ENCODE measurements at places on chromosomes 1 and 21. TPM values are rescaled to one million over a fixed set of nuclear protein-coding genes. Genes with fewer than 3 reads are reported as not detected.

GRCh38 chr1:202858331-202858730 lies 30.6 kb downstream of the RABIF start:
- DNase-seq = no peak

DNA sequence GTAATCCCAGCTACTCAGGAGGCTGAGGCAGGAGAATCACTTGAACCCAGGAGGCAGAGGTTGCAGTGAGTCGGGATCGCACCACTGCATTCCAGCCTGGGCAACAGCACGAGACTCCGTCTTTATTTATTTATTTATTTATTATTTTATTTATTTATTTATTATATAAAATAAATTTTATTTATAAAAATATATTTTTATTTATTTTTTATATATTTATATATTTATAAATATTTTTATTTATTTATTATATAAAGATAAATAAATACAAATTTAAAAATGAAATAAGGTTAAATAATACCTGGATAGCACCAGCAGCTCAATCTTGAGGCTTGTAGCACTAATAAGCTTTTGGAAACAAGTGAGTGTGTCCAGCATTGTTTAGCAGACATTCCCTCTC lies 40.9 kb upstream of the SIM2 start:
- no peak for DNase-seq

DNA sequence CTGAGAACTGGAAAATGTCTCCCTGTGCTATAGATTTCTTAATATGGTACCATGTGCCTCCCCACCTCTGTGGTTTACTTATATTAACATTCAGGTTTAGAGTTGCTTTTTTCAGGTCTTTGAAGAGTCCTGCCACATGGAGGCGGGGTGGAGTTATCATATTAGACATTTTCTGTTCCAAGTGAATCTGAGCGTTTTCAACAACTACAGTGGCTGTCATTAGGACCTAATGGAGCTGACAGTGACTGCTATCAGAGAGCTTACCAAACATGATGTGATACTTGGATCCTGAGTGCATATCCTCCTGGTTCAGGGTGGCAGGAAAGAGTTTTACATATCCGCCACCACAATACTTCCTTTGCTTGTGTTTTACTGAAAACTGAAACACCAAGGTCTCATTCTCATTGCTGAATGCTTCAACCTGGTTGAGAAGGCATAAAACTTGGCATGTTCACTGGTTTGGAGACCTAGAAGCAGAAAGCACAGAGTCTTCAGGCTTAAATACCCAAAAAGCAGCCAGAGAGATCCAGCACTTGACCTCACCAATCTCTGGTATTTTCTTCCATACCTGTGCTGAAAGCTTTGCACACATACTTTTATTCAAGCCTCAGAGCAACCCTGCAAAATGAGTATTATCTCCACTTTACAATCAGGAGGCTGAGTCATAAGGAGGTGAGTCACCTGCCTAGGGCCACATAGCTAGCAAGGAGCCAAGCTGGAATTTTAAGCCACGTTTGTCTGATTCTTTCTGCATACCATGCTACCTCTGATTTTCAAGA lies 47.4 kb upstream of the OSBPL9 start:
- no peak for DNase-seq

Gene CD247
- 133 TPM for total RNA-seq

DNA sequence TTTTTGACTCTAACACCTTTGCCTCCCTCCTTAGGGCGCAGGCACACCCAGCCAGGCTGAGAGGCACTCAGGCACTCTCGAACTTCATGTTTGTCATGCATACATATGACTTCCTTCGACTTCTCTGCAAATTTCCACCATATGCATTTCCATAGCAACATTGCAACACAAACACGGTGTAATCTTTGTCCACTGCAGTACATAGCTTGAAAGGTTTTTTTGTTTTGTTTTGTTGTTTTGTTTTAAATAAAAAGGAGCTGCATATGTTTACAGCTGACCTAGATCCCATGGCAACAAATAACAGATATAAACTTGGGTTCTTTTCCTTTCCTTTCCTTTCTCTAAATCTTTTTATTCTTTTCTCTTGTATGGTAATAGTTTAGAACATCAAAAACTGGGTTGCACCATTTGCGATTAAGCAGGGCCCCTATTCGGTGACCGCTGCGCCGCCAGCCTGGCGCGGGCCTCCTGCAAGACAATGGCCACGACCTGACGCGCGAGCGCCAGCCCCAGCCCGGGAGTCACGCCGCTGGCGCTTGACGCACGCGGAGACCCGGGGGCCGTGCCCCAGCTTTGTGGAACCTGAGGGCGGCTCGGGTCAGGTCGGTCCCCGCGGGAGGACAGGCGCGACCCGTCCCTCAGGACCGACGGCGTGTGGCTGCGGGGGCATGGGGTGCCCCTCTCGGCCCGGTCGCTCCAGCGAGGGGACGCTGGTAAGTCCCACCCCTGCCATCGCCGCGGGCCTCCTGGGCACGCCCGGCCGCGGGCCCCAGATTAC lies 35.2 kb downstream of the CCN1 start:
- DNase-seq = no peak

GRCh38 chr1:178973652-178974101 lies 52.0 kb upstream of the FAM20B start:
- DNase-seq = no peak

DNA sequence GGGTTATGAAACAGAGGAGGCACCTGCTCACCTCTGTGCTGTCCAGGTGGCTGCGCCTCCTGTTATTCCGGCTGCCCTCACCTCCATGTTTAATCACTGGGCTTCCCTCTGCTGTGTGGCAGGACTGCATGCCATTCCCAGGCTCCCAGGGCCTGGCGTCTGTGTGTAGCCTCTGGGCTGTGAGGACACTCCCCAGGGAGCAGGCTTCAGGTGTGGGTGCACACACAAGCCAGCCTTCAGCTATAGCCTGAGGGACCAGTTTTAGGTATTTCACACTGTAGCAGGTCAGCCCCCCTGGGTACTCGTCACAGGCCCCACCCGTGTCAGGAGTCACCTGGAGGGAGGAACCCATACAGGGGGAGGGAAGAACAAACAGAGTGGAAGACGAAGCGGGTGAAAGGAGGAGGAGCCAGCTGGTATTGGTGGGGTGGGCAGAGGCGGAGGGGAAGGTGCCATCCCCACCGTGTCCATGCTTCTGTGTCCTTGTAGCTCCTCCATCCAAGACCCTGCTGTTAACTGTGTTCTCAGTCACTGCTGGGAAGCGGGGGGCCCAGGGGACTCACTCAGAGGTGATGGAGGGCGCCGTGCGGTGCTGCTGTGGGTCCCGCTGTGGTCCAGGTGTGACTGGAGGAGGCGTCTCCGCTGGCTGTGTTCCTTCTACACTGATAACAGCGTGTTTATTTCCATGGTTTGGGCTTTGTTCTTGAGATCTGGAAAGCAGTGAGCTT lies 158.6 kb downstream of the PGBD5 start:
- no peak for DNase-seq

DNA sequence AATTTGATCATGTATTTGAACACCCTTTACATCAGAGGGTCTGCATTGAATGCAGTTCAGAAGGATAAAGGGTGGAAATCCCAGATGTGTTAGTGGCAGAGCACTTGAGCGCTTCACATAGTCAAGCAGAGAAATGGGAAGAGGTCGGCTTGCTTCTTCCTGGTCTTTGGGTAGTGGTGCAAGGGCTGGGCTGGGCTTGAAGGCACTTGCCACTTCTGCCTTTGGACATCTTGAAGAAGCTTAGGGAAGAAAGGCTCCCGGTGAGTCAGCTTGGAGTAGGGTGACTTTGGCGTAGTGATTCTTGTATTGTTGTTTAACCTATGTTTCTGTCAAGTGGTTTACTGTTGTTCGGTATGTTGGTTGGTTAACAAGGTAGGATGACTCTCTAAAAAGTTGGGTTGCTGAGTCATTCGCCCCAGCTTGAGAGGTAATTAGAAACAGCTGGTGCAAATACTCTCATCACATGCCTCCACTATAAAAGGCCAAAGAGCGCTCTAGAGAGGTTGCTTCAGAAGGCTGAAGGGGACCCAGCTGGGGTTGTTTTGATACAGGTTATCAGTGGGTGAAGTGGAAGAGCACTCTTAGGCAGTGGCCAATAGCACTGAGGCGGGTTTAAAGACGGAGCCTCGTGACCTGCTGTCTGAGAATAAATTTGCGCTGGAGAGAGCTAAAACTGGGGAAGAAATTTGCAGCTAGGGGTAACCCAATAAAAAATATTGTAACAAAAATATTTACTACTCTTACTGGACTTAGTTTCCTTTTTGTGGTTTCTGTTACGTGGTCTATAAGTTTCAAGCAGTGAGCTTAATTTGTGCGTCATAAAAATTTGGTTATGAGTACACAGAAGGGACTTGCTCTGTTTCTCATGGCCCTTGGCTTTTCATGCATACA lies 1.4 kb downstream of the BACH1 start:
- DNase-seq = peak; percentile 67

GRCh38 chr1:1279028-1279427 lies 1.2 kb upstream of the SCNN1D start:
- DNase-seq = no peak

Gene TMPRSS15
- not detected for total RNA-seq

Gene BCAR3
- 0.62 TPM for total RNA-seq

- no peak for DNase-seq
These were observed 113.1 kb downstream of the OLFML2B start for GRCh38 chr1:161910604-161911003.

Gene FAM151A
- not detected for total RNA-seq

DNA sequence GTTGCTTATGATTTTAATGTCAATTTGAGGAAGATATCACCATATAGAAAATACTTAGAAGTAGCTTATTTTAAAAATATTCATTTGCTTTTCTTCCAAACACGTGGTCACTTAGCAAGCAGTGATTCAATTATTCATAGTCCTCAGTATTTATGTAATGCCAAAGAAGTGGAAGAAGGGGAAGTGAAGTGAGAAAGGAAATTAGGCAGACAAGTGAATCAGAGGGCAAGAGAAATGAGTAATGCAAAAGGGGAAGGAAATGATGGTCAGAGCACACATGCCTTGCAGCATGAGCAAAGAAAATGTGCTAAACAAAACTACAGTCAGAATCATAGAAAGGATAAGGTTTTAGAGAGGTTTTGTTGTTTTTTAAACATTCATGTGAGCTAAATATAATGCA lies 31.8 kb downstream of the SDCCAG8 start:
- DNase-seq = no peak
